Muscle of leg (tissue), 16 donors: ENCODE measurements at places on chromosomes 6 and 20. TPM values are rescaled to one million over a fixed set of nuclear protein-coding genes. Genes with fewer than 3 reads are reported as not detected.
A peak's percentile ranks its signal among the peaks of the same experiment; 100 is the strongest.

The ZKSCAN8 gene
- 21.8 TPM for total RNA-seq

The C20orf202 gene
- total RNA-seq, result 0.35 TPM

The SNHG17 gene
- total RNA-seq, result 11.4 TPM

The SSTR4 gene
- not detected for total RNA-seq

The TRIM31 gene
- total RNA-seq, result not detected

The NANP gene
- total RNA-seq, result 3.6 TPM

The OR2B6 gene
- 0.09 TPM for total RNA-seq

The HLA-DQB2 gene
- total RNA-seq, result 0.18 TPM

The PXDC1 gene
- 15.3 TPM for total RNA-seq

The DYNLT2 gene
- total RNA-seq, result 3.1 TPM

DNA sequence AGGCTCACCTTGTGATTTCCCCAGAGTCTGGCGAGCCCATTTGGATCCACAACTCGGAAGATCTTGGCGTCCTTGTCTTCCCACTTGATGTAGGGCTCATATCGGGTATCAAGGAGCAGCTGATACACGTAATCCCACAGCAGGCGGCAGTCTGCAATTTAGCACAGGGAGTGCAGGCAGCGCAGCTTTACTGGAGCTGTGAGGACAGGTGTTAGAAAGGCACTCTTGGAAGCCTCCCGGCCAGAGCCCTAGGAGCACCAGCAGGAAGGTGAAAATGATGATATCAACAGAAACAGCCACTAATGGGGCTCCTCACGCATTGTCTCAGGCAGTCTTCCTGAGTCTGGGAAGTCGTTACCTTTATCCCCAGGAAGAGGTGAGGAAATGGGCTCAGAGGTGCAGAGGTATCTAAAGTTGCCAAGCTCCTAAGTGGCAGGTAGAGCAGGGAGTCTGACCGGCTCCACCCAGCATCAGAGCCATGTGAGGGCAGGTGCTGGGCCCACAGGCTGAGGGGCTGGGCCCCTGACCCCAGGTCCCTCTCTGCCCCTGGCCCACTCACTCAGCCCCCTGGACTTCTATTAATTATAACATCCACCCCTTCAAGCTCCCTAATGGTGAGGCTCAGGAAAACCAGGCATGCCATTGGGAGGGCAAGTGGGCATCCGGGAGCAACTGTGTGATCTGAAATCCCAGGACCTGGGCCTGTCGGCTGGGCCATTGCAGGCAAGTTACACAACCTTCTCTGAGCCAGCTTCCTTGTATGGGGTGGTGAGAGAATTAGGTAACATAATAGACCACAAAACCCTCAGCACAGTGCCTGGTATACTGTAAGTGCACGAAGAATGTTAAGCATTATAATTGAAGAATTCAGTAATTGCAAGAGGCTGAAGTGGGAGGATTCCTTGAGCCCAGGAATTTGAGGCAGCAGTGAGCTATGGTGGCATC is 18.3 kb downstream of the ETV7 start:
- H3K27me3 ChIP-seq, result peaks cover 14% of the 10 kb centered on the region
- H3K4me3 ChIP-seq, result no peak overlapping the region
- no peak overlapping the region for H3K27ac ChIP-seq
- peak; percentile 69 for DNase-seq
- H3K36me3 ChIP-seq, result no peaks in the 10 kb centered on the region
- peaks cover 10% of the 10 kb centered on the region for H3K4me1 ChIP-seq

DNA sequence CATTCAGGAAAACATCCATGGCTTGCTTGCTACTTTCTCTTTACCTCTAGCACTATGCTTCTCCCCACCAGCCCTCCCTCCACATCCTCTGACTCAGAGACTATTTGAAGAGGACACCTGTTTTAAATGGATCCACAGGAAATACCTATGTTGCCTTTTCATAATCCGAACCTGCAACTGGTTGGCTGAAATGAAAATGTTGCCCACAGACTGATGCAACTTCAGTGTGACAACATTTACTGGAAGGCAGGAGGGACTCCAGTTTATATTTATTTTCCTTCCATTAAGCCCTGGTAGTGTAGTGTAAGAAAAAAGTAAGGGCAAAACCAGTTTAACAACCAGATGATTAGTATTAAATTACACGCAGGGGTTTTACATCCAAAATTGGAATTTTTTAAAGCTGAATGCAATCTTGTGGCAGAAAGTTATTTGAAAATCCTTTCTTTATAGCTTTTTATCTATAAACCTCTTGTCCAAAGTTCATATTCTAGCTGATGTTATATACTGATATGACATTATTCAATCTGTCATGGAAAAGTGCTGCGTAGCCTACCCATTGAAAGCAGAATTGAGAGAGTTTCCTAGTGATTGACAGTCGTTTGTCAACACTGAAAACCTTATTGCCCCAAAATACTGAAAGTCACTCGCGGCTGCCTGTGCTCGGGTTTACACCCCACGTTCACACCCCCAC is 881 bp upstream of the AIG1 start:
- no peaks in the 10 kb centered on the region for H3K36me3 ChIP-seq
- peaks cover 7% of the 10 kb centered on the region for H3K4me1 ChIP-seq
- peak overlapping the region; percentile 99 for H3K4me3 ChIP-seq
- peak overlapping the region; percentile 96 for H3K27ac ChIP-seq

GRCh38 chr20:34768096-34768495 is 57.4 kb downstream of the NCOA6 start:
- no peaks in the 10 kb centered on the region for H3K4me1 ChIP-seq
- no peak for DNase-seq
- H3K4me3 ChIP-seq, result no peak overlapping the region
- H3K36me3 ChIP-seq, result peaks cover 51% of the 10 kb centered on the region
- H3K27me3 ChIP-seq, result no peaks in the 10 kb centered on the region

DNA sequence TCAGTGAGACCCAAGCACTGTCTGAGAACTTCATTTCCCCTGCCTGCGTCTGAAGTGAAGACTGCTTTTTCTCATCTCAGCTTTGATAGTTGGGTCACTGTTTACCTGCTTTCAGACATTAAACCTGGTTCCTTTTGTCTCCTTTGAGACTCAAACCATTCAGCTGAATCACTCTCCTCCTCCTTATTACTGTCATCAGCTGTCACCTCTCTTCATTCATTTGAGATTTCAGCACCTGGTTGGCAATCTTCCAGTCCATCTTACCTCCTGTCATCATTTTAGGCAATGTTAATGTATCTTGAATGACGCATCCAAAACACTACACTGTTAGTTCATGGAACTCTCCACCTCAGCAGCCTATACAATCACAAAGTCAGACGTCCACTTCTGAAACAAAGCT is 34.3 kb upstream of the SOX4 start:
- no peak overlapping the region for H3K4me3 ChIP-seq
- no peaks in the 10 kb centered on the region for H3K36me3 ChIP-seq
- H3K27me3 ChIP-seq, result no peaks in the 10 kb centered on the region
- DNase-seq, result no peak
- no peaks in the 10 kb centered on the region for H3K4me1 ChIP-seq

- H3K27me3 ChIP-seq, result no peaks in the 10 kb centered on the region
- no peaks in the 10 kb centered on the region for H3K4me1 ChIP-seq
- peaks cover 15% of the 10 kb centered on the region for H3K36me3 ChIP-seq
- DNase-seq, result peak; percentile 63
- H3K4me3 ChIP-seq, result no peak overlapping the region
Measured at GRCh38 chr6:160139420-160139851, 17.8 kb downstream of the SLC22A1 start.

GRCh38 chr6:158322724-158323560 is 10.7 kb downstream of the TULP4 start:
- no peak overlapping the region for H3K4me3 ChIP-seq
- no peaks in the 10 kb centered on the region for H3K4me1 ChIP-seq
- H3K36me3 ChIP-seq, result peaks cover 3% of the 10 kb centered on the region
- no peak overlapping the region for H3K27ac ChIP-seq

DNA sequence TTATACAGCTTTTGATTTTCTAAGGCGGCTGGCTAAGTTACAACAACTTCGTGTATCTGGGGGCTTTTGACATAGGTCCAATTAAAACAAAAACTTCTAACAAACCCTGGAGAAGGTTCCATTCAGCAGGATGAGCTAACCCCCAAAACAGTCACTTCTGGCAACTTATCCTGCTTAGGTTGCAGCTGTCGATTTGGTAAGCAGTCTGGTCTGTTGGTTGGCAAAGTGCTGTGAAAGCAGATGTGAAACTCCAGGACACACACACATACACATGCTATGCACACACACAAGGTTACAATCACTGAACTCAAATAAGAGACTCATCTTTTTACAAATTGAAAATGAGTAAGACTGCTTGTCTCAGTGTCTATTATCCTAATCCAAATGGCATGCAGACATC is 119.0 kb upstream of the STMND1 start:
- no peak overlapping the region for H3K4me3 ChIP-seq
- H3K27me3 ChIP-seq, result peaks cover 2% of the 10 kb centered on the region
- H3K36me3 ChIP-seq, result no peaks in the 10 kb centered on the region
- DNase-seq, result peak; percentile 95

GRCh38 chr20:11652128-11652527 is 265.6 kb upstream of the BTBD3 start:
- H3K4me3 ChIP-seq, result no peak overlapping the region
- DNase-seq, result no peak
- no peak overlapping the region for H3K27ac ChIP-seq
- no peaks in the 10 kb centered on the region for H3K4me1 ChIP-seq

DNA sequence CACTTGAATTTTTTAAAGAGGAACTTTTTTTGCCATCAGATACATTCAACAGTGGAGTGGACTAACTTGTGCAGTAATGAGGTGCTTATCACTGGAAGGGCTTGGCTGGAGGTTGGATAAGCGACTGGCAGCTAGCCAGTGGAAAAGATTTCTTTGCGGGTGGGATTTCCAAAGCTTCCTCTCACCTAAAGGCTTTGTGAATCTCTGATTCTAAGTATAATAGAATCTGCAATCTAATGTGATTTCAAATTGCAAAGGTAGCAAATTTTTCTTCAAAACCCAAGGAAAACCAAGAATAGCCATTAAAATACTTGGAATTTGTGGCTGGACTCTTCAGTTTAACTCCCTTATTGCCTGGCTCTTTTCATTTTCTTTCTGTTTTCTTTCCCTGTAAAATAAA is 460.4 kb upstream of the MARCKS start:
- H3K27ac ChIP-seq, result no peak overlapping the region
- H3K36me3 ChIP-seq, result no peaks in the 10 kb centered on the region
- DNase-seq, result no peak
- no peaks in the 10 kb centered on the region for H3K27me3 ChIP-seq

GRCh38 chr6:70811788-70812187 is 144.1 kb downstream of the SMAP1 start:
- no peak overlapping the region for H3K27ac ChIP-seq
- DNase-seq, result no peak
- no peaks in the 10 kb centered on the region for H3K27me3 ChIP-seq

DNA sequence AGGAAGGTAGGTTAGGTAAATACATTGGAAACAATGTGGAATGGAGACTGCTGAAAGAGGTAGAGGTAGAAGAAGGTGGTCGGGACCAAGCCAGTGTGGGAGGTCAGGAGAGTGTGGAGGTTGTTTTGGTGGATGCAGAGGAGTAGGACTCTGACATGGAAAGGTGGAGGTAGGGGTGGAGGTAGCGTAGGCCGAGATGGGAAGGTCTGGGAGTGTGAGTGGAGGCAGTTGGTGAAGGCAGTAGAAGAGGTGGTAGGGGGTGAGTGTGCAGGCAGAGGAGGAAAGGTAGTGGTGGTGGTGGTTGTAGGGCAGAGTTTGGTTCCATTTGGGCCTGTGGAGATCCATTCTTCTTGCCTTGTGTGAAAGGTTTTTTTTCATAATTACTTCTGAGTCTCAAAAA is 599.6 kb upstream of the FLRT3 start:
- no peak for DNase-seq
- no peak overlapping the region for H3K27ac ChIP-seq
- H3K27me3 ChIP-seq, result no peaks in the 10 kb centered on the region
- H3K36me3 ChIP-seq, result no peaks in the 10 kb centered on the region
- no peak overlapping the region for H3K4me3 ChIP-seq

DNA sequence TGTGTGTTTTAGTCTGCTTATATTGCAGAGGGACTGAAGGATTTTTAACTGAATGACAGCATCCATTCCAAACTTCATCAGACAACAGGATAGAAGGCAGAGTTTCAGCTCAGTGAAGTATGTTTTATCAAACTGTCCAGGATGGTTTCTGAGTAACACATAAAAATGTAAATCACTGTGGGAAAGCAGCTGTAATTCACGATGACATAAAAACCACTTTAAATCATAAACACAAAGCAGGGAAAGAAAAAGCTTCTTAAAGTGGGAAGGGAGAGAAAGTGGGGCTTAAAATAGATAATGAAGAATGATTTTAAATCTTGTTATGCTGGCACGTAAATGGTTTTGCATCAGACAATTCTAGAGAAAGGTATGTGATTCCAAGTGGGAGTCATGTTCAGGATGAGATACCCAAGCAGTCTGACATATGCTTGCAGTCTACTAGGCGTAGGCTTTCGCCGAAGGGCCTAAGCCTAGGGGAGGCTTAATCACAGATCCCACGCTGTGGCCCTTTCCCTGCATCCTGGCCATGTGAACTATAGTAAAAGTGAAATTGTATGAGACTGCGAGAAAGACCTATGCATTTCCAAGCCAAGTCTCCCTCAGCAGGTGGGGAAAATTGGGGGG is 610.6 kb downstream of the PRKN start:
- no peak overlapping the region for H3K4me3 ChIP-seq
- H3K27me3 ChIP-seq, result no peaks in the 10 kb centered on the region
- H3K36me3 ChIP-seq, result no peaks in the 10 kb centered on the region
- H3K27ac ChIP-seq, result no peak overlapping the region
- DNase-seq, result no peak
- H3K4me1 ChIP-seq, result peaks cover 3% of the 10 kb centered on the region

- DNase-seq, result no peak
- no peaks in the 10 kb centered on the region for H3K36me3 ChIP-seq
- no peak overlapping the region for H3K27ac ChIP-seq
- no peak overlapping the region for H3K4me3 ChIP-seq
- peaks cover 5% of the 10 kb centered on the region for H3K4me1 ChIP-seq
- peaks cover 2% of the 10 kb centered on the region for H3K27me3 ChIP-seq
Measured at GRCh38 chr20:23094213-23094896, 8.2 kb upstream of the CD93 start.

GRCh38 chr6:106066989-106067388 is 19.1 kb upstream of the PRDM1 start:
- no peak overlapping the region for H3K4me3 ChIP-seq
- DNase-seq, result no peak
- peaks cover 3% of the 10 kb centered on the region for H3K4me1 ChIP-seq
- H3K27ac ChIP-seq, result no peak overlapping the region
- H3K27me3 ChIP-seq, result no peaks in the 10 kb centered on the region

GRCh38 chr6:35046862-35047261 is 94.3 kb downstream of the TCP11 start:
- peaks cover 69% of the 10 kb centered on the region for H3K4me1 ChIP-seq
- no peaks in the 10 kb centered on the region for H3K27me3 ChIP-seq
- peak overlapping the region; percentile 87 for H3K27ac ChIP-seq
- no peak for DNase-seq
- no peak overlapping the region for H3K4me3 ChIP-seq

DNA sequence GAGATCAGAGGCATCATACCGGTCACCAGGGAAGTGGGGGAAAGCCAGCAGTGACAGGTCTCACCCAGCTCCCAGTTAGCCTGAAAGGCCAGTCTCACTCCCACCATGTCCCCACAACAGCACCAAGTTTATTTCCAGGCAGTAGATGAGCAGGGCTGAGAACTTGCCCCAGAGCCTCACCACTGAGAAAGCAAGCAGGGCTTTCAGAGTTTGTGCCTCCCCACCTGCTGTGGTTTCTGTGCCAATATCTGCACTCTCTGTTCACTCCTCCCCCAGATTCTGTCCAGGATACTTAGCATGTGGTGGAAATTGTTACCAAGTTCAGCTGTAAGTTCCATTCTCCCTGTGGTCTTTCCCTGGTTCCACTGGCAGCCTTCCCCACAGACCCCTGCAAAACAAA is 255.0 kb upstream of the HTR1E start:
- no peaks in the 10 kb centered on the region for H3K4me1 ChIP-seq
- H3K36me3 ChIP-seq, result no peaks in the 10 kb centered on the region
- H3K27me3 ChIP-seq, result no peaks in the 10 kb centered on the region
- no peak overlapping the region for H3K4me3 ChIP-seq

GRCh38 chr6:168439794-168440450 is 1.1 kb upstream of the SMOC2 start:
- peak overlapping the region; percentile 82 for H3K27ac ChIP-seq
- peaks cover 25% of the 10 kb centered on the region for H3K4me1 ChIP-seq
- H3K4me3 ChIP-seq, result no peak overlapping the region
- H3K27me3 ChIP-seq, result peaks cover 46% of the 10 kb centered on the region
- peak; percentile 74 for DNase-seq
